ENCODE measurements at places on chromosomes 5 and 9.

- no peak for DNase-seq
These were observed 4.3 kb downstream of the ATP6V1G1 start for GRCh38 chr9:114591849-114592248.

- DNase-seq: no peak
These were observed 456.6 kb downstream of the ARHGEF28 start for GRCh38 chr5:74082512-74083055.

DNA sequence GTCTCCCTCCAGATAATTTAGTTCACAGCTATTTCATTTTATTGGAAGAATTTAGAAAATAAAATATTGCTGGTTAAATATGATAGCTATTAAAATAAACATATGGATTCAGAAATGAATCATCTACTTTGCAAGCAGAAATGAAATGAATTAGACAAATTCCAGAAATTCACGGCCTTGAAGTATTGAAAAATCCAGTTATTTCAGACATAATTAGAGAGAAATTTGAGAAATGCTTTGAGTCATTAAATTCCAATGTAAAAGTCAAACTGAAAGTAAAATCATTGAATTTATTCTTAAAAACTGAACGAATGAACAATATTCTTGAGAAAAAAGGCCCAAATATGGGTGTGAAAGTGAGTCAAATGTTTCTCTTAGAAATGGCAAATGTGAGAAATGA lies 632.6 kb upstream of the EDIL3 start:
- DNase-seq: no peak

DNA sequence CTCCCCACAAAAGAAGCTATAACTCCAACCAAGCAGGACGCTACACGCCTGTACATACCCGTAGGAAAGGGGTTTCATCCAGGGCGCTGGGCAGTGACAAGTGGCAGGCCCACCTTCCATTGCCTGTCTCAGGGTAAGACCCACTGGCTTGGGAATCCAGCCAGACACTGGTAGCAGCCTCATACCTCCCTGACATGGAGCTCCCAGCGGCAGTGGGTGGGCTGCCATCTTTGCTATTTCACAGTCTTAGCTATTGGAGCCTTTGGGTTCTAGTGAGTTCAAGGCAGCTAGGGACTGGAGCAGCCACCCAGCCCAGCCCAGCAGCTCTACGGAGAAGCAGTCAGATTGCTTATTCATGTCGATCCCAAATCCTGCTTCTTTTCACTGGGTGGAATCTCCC lies 3.4 kb upstream of the IFNA10 start:
- DNase-seq: no peak

GRCh38 chr9:125370786-125371185 lies 109.2 kb downstream of the GAPVD1 start:
- DNase-seq: no peak

DNA sequence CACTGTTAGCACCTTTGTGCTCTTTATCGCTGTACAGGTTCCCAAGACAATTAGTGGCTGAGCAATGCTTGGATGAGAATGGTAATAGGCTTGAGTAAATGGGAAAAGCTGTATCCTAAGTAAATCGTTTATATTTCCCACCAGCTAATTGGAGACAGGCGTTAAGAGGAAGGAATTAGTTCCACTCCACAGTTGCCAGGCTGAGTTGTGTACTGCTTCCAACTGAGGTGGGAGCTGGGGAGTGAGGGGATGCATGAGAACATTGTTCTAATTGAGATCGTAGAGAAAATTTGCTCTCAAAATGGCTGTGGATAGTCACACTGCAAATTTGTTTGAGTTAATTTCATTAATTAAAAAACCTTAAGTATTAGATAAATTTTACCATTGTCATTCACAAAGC lies 285.0 kb upstream of the ADAMTSL1 start:
- no peak for DNase-seq

DNA sequence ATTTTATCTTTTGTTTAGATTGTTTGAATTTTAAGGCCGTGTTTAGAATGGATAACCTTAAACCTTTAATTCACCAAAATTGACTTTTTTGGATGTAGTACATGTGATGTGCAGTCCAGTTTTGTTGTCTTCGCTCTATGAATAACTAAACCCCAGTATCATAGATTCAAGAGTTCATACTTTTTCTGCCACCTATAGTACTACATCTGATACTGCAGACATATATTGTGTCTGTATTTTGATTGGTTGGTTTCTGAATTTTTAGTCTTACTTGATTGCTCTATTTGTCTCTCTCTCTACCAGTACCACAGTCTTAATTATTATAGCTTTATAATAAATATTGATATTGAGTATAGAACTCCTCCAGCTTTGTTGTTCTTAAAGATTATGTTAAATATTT lies 58.1 kb downstream of the PPIP5K2 start:
- DNase-seq: no peak

- DNase-seq: no peak
These were observed 158.0 kb upstream of the APC start for GRCh38 chr5:112579599-112580170.

- no peak for DNase-seq
These were observed 122.8 kb upstream of the TBC1D2 start for GRCh38 chr9:98378206-98378780.

GRCh38 chr5:152125661-152126205 lies 201.1 kb upstream of the GLRA1 start:
- no peak for DNase-seq

DNA sequence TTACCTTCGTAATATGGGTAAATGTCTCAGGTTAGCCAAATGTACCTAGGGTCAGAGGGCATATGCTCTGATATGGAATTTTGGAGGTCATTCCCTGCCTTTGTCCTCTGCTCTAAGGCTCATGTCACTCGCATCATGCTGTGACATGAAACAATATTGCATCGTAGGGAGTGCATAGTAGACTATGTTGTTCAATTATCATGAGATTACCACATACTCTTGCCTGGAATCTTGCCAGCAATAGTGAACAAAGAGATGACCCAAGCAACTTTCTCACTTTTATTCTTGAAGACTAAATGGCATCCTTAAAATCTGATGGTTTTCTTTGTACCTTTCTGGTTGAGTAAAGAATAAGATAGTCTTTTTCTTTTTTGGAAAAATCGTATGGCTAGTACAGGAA lies 27.6 kb downstream of the ZNF462 start:
- DNase-seq: no peak

GRCh38 chr5:181203093-181203711 lies 1.8 kb downstream of the TRIM7 start:
- DNase-seq: no peak

DNA sequence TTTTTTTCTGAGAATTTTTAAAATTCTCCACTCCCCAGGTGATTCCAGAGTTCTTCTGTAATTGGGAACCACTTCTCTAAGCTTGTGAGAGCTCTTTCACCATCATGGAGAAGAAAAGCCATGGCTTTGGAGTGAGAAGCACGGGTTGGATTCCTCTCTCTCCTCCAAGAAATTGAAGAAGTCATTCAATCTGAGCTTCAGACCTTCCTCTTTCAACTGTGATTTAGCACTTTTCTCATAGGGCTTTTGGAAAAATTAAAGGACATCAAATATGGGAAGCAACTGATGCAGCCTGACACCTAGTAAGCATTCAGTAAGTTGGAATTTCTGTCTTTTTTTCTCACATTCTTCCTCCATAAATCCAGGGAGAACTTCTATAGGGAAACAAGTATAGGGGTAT lies 580.4 kb upstream of the KLF4 start:
- DNase-seq: no peak

DNA sequence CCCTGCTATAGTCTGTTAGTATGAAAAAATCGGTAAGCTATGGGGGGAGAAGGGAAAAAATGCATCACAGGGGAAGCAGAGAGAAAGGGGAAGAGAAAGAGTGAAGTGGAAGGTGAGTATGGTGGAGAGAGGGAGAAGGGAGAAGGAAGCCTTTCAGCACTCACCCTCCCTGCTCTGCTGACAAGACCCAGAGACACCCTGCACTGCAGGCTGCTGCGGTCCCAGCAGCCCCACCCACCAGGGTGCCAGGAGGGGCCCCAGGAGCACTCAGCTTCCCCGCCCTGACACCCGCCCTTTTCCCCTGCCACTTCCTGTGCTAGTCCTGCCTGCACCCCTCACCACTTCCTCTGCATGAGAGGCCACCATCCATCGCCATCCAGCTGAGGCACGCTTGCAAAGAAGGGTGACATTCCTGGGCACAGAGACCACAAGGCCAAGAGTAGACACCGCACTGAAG lies 12.7 kb downstream of the STK10 start:
- peak; percentile 93 for DNase-seq

GRCh38 chr5:138927979-138928378 lies 52.8 kb upstream of the LRRTM2 start:
- no peak for DNase-seq

DNA sequence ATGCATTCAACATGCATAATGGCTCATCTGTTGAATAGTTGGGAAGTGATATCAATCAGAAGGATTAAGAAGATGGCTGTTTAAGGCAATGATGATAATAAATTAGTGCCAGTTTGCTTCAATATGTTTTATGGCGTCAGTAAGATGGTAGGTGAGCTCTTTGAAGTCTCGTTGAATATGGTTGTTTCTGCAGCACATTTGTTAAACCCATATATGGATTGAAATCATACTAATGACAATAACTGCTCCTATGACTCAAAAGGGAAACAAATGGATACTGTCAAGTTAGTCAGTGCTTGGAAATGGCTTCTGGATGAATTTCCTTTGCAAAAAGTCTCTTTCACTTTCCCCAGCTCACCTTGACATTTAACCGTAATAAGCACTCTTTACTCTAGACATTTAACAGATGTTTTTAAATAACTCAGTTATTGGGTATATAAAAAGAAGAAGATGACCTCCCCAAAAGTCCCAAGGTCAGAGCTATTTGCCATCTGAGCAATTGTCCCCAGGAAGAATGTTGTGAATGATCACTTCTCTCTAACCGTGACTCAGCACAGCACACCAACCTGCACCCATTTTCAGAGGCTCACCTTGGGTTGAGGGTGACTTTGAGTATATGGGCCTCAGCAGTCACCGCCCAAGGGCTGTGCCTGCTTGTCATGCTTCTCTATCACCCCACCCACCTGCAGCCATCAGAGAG lies 133.4 kb downstream of the GRIA1 start:
- no peak for DNase-seq

DNA sequence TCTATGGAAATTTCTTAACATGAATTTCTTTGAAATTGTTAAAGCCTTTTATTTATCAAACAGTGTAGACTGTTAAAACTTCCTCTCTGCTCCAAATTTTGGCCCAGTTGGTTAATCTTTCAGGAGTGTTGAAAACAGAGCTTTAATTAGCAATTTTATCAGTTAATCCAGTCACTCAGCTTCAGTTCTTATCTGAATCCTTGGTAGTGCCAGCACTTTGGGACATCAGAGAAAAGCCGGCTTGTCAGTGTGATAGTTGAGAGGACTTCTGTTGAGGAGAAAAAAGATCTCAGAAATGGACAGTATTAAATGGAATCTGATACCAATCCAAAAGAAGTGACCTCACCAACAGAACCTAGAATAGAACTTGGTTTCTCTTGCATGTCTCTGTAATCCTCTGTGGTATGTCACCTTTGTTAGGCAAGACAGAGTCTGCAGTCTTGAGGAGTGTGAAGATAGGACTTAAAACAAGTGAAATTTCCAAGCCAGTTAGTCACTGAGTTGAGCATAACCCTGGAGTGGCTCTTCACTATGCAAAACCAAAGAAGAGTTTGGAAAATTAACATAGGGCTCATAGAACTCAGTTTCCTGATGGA lies 251.8 kb downstream of the NNT start:
- no peak for DNase-seq

DNA sequence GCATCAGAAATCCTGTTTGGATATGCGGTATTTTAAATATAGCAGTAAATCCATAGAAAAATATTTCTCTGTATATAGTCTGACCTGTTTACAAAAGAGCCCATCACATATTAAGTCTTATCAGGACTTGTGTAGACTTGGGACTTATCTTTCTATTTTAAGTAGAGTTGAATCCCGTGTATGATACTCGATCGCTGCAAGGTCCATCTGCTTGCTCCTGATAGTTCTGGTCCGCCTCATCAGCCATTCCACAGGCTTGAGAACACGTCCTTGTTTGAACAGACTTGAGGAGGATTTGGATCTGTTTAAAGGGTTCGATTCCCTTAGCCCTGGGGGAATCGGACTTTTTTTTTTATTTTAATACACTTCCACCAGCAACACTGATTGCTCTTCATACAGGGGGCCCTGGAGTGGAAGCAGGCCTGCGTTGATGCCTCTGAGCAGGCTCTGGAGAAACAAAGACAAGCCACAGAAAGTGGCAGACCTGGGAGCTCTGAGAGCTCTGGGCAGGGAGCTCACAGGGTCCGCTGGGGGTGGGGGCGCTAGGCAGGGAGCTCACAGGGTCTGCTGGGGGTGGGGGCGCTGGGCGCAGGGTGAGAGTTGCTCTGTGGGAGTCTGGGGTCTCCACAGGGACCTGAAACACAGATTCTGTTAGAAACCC lies 112.2 kb downstream of the MVB12B start:
- DNase-seq: no peak

DNA sequence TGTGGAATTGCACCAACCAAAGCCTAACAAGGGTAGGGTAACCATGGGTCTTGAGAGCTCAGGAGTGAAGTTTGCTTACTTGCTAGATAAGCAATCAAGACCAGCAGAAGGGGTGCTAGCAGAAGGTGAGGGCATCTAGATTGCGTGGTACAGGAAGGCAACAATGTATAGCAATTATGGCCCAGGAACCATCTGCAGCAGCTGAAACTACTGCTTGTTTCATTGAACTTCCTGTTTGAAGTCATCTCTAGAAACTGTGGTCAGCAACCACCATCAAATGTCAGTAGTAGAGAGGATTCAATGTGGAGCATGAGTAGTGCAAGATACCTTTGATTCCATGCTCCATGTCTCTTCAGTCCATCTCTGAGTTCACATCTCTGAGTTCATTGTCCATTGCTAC lies 462.1 kb upstream of the GRAMD2B start:
- DNase-seq: no peak

DNA sequence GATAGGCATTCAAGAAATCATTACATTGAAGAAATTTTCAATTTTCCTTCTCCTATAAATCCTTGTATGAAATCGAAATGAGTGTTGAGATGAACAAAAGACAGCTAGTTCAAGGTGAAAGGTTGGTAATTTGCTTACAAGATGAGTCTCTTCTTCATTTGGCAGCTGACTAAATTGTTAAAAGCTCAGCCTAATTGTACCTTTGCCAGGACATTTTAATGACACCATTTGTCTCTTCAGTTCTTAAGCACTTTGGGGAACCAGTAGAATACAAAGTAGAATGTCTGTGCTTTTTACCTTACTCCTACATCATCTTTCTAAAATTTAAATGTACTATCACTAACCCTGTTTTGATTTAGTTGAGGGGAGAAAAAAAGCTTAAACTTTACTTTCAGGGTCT lies 59.4 kb downstream of the GRAMD2B start:
- no peak for DNase-seq

GRCh38 chr5:127012916-127013315 lies 17.4 kb downstream of the MARCHF3 start:
- no peak for DNase-seq

GRCh38 chr9:120915854-120916470 lies 10.6 kb downstream of the TRAF1 start:
- peak; percentile 43 for DNase-seq

- no peak for DNase-seq
These were observed 7.5 kb downstream of the PFDN1 start for GRCh38 chr5:140295414-140295813.

- DNase-seq: no peak
These were observed 235.5 kb upstream of the ACTBL2 start for GRCh38 chr5:57718155-57718554.

GRCh38 chr5:138953387-138954256 lies 78.5 kb upstream of the LRRTM2 start:
- DNase-seq: no peak

GRCh38 chr5:176180339-176180738 lies 57.9 kb upstream of the SIMC1 start:
- no peak for DNase-seq

Data from activated T-cell treated with anti-CD3 and anti-CD28 coated beads, Interleukin-2, amount 50 U/mL, for 48 hours (primary cell).